ENCODE measurements at places on chromosomes 3 and 15.

GRCh38 chr3:168091941-168092340, 3.8 kb downstream of the GOLIM4 start:
- DNase-seq, result no peak

GRCh38 chr3:159904455-159904854, 84.2 kb upstream of the IL12A start:
- DNase-seq, result no peak

DNA sequence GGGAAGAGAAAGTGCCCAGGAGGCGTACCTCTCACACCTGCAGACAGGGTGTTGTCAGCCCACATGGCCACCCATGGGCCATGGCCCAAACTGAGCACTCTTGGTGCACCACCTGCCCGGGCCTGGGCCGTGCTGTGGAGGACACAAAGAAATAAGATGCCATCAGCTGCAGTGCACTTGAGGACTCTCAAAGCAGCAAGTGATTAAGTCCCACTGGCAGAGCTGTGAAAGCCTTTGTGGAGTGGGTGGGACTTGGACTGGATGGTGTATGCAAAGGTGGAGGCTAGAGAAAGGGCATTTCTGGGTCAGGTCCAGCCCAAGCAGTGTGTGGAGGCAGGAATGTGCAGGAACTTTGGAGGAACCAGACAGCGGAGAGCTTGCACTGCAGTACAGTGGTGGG, 122.3 kb downstream of the MEGF11 start:
- no peak for DNase-seq

- DNase-seq, result no peak
Measured at GRCh38 chr3:165667676-165668075, 169.5 kb downstream of the BCHE start.

DNA sequence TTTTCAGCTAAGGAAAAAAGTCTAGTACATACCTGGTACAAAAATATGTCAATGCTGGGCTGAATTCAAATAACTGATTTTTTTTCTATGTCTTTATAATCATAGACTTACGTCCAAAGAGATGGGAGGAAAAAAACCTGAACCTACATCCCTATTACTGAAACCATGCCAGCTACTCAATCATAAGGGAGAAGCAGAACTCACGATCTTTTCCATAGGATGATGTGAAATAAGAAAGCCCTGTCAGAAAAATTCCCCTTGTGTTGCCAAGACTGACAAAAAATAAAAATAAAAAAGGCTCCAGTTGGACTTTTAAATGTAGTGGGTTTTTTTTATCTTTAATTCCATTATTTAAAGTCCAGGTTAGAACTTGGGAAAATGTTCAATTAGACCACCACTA, 3.3 kb downstream of the MSL2 start:
- no peak for DNase-seq

GRCh38 chr3:156867174-156867573, 41.0 kb downstream of the LEKR1 start:
- no peak for DNase-seq

All from iPS DF 6.9 (cell line).